ENCODE measurements at places on chromosomes 7 and 10.

GRCh38 chr7:98729121-98729520 is 112.0 kb downstream of the NPTX2 start:
- DNase-seq = no peak

GRCh38 chr7:142876236-142876960 is 9.1 kb downstream of the TRPV6 start:
- no peak for DNase-seq

GRCh38 chr7:49580000-49580399 is 193.4 kb upstream of the VWC2 start:
- no peak for DNase-seq

GRCh38 chr7:19869979-19870378 is 96.6 kb upstream of the TMEM196 start:
- DNase-seq = no peak

GRCh38 chr7:157683747-157684156 is 346.9 kb downstream of the DNAJB6 start:
- no peak for DNase-seq

Measured in SW 1271 (cell line).